ENCODE measurements at places on chromosomes 7 and 10. TPM values are rescaled to one million over a fixed set of nuclear protein-coding genes. Genes with fewer than 3 reads are reported as not detected.

DNA sequence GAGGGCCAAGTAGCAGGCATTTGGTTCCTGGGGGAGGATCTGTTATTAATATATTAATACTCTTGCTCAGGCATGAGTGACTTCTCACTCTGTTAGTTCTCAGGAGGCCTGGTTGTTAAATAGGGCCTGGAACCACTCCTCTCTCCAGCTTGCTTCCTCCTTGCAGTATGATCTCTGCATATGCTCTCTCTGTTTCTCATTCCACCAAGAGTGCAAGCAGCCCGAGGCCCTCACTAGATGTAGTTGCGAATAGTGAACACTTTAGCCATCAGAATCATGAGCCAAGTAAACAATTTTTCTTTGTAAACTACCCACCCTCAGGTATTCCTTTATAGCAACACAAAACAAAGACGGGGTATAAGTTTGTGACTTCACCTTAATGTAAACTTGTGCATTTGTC is 784.3 kb downstream of the DNAJB9 start:
- DNase-seq: no peak

ACSM6 gene
- polyA plus RNA-seq: not detected

- DNase-seq: no peak
Observed at GRCh38 chr7:103993551-103993950, 4.1 kb upstream of the RELN start.

GRCh38 chr7:146054909-146055308 is 61.7 kb upstream of the CNTNAP2 start:
- DNase-seq: no peak

FGL2 gene
- polyA plus RNA-seq: 3.4 TPM

DNA sequence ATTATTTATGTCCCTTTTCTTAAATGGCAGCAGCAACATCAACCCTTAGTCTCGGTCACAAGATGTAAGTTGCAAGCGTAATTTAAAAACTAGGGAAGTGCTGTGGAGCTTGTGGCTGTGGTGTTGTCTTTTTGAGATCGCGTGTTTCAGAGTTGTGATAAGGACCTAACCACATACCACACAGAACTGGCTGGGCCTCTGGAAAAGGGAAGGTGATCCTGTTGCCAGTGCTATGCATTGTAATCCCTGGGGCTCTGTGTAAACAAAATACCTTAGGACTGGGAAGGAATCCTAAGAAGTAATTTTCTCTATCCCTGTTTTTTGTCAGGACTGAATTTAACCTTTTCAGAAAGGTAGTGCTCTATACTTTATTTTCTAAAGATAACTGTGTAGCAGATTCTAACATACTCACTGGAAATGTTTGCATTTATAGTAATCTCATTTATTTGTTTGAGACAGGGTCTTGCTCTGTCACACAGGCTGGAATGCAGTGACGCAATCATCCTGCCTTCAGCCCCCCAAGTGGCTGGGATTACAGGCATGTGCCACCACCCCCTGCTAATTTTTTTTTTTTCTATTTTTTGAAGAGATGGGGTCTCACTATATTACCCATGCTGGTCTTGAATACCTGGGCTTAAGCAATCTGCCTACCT is 60.4 kb downstream of the INPP5F start:
- no peak for DNase-seq

DNA sequence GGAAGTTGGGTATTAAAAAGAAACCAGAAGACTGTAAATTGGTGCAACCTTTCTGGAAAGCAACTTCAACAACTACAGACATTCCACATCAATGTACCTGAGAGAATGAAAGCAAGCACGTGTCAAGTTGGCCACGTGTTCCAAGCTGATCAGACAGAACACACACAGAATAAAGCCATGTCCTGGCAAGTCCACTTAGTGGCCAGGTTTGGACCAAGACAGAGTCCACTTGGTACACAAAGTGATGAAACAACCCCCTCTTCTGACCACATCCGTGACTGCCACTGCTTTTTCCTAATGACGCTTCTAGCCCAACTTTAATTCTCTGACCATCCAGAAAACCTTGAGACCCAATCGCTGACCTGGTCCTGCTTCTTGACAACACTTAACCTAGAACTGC is 109.4 kb downstream of the ABLIM1 start:
- no peak for DNase-seq

SPDYE9 gene
- polyA plus RNA-seq: not detected

HUS1 gene
- 9.6 TPM for polyA plus RNA-seq

DNA sequence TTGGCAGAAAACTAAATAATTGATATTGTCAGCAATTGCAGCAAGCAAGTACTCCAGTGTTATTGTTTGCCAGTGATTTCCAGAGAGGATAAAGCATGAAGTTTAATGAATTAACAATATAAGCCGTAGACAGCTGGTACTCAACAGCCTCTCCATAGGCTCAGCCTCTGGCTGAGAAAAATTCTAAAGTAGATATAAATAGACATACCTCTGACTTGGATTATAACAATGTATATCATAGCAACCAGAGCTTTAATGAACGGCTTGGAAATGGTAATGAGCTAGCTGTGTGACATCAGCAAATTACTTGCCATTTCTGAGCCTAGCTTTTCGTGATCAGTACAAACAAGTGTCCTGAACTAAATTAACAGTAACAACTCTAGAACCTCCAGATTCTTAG is 1055.4 kb upstream of the AUTS2 start:
- no peak for DNase-seq

- DNase-seq: no peak
Observed at GRCh38 chr10:103452506-103453230, 498 bp upstream of the CALHM2 start.

GRCh38 chr10:58066126-58066525 is 201.6 kb downstream of the IPMK start:
- no peak for DNase-seq

DNA sequence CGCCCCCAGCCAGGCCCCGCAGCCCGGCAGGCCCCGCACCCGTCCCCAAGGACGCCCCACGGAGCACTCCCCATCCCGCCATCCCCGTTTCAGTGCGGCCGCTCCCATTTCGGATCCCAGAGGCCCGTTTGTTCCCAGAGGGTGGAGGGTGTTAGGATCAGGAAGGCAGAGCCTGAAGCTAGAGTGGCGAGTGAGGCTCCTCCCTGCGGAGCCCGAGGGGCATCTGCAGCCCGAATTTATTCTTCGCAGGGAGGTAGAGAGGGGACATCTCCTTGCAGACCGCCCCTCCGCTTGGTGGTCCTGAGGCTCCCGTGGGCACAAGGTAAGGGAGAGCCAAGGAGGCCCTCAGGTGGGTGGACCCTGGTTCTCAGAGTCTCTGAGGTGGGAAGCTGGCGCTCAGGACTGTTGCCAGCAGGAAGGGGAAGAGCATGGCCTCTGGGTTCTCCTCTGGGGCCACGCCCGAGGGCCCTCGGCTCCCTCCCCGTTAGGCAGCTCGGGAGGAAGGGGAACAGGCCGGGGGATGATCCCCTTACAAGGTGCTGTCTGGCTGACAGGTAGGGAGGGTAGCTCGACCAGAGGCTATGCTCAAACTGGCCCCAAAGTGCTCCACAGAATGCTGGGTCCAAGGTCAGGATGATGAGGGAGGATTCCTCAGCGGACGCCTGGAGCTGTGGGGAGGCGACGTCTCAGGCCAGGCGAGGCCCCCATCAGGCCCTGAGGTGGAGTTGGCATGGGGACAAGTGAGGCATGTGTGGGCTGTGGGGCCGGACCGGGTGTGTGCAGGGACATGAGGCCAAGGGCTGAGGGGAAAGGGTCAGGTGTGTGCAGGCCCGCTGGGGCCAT is 17.4 kb downstream of the POLL start:
- no peak for DNase-seq

GRCh38 chr7:124996778-124997177 is 67.2 kb upstream of the POT1 start:
- DNase-seq: no peak

PANK1 gene
- 6.4 TPM for polyA plus RNA-seq

- DNase-seq: no peak
Observed at GRCh38 chr10:110442746-110443145, 55.0 kb upstream of the DUSP5 start.

- DNase-seq: no peak
Observed at GRCh38 chr7:133560900-133561299, 308.0 kb downstream of the EXOC4 start.

SPAM1 gene
- not detected for polyA plus RNA-seq

- no peak for DNase-seq
Observed at GRCh38 chr10:1576467-1577372, 160.6 kb downstream of the ADARB2 start.

DNA sequence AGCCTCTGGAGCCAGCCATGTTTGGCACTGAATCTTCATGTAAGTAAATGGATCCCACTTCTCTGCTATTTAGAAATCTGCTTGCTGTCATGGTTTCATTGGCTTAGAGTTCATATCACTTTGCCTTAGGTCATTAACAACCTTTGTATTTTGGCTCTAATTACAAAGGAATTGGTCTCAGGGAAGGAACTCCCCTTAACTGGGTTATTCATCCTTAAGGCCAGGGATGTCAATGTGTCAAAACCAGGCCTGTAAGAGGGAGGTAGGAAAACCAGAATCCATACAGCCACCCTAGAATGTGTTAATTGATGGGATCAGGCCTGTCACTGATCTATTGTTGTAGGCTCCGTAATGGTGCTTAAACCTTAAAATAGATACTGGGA is 67.3 kb downstream of the ST7 start:
- no peak for DNase-seq

ZNF22 gene
- polyA plus RNA-seq: 16.2 TPM

GRCh38 chr7:53358269-53358668 is 322.8 kb downstream of the POM121L12 start:
- DNase-seq: no peak
